ENCODE measurements at places on chromosomes 4 and X. TPM values are rescaled to one million over a fixed set of nuclear protein-coding genes. Genes with fewer than 3 reads are reported as not detected.

DNA sequence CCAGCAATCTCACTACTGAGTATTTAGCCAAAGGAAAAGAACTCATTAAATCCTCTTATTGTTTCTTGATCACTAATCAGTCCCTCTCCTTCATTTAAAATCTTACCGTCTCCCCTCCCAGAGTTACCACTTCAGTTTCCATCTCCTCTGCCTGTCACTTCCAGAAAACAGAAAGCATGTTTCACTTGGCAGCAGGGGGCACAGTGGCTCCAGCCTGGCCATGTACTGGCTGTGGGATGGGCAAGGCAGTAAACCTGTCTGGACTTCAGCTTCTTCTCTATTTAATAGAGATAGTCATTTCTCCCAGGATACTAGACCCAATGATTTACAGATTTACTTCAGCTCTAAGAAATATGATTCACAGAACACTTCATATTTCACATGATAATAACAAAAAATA, 63.2 kb downstream of the CD40LG start:
- H3K36me3 ChIP-seq: no peaks in the 10 kb centered on the region
- no peaks in the 10 kb centered on the region for H3K27me3 ChIP-seq
- H3K4me3 ChIP-seq: no peak overlapping the region
- H3K27ac ChIP-seq: no peak overlapping the region
- peak; percentile 26 for DNase-seq
- no peaks in the 10 kb centered on the region for H3K4me1 ChIP-seq

Gene ENPEP
- 8.7 TPM for total RNA-seq

DNA sequence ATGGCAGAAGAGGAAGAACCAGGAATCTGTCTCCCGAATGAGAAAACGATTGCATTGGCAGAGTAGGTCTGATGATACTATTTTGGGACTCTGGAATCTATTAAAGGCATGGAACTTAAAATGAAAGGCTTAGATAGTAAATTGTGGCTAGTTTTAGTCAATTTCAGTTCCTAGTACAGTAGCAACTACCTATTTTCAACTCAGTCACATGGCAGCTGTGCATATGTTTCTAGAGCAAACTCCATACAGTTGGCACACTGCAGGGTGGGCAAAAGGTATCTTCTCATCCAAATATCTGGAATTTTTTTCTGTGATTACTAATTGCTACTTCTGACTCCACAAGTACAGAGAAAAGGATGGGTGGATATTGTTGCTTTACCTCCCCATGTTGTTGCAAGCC, 663.6 kb downstream of the PCDH7 start:
- no peak overlapping the region for H3K27ac ChIP-seq
- DNase-seq: no peak
- H3K4me1 ChIP-seq: no peaks in the 10 kb centered on the region
- H3K27me3 ChIP-seq: no peaks in the 10 kb centered on the region
- H3K4me3 ChIP-seq: no peak overlapping the region

Gene RTL5
- 2.0 TPM for total RNA-seq

DNA sequence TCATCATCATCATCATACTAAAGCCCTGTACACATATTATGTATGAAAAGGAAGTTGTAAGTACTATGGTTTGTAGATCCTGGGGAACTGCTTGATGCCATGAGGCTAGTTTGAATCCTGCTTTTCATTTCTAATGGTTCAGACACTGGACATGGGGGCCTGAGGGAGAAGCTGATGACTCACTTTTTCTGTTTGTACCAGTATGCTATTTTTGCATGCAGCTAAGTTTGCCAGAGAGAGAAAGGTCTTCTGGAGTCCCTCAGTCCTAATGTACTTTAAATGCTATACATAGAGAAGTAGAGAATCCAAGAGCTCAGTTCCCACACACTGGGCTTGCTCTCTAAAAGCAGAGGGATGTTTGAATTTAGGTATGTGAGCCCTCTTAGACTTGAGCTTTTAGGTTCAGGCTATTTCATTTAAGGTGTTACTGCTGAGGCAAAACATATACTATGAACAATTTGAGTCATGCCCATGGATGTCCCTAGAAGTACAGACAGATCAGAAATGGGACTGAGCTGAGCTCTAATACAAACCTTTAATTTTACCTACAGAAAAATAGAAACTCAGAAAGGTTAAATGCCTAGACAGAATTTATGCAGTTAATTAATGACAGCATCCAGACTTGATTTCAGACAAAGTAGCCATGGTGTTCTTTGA, 17.6 kb upstream of the HS3ST1 start:
- H3K27ac ChIP-seq: no peak overlapping the region
- H3K36me3 ChIP-seq: no peaks in the 10 kb centered on the region

DNA sequence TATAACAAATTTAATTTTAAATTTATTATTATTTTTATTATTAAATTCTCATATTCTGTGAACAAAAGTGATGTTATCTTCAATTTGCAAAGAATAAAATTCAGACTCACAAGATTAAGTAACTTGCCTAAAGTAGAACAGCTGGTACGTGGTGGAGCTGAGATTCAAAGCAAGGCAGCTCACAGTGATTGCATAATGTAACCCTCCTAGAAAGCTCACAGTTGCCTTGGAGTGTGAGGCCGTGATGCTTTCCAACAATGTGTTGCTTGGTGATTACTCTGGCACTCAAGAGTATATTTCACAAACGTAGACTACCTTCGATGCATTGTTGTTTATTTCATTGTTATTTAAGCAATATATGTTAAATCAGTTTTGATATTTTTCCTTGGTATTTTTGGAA, 1039.2 kb upstream of the PABPC4L start:
- H3K27me3 ChIP-seq: no peaks in the 10 kb centered on the region
- H3K36me3 ChIP-seq: no peaks in the 10 kb centered on the region
- H3K4me1 ChIP-seq: no peaks in the 10 kb centered on the region
- H3K27ac ChIP-seq: no peak overlapping the region
